CD4-positive, alpha-beta T cell (primary cell): ENCODE measurements at places on chromosomes 6 and 20.

GRCh38 chr20:31821427-31821826, 2.3 kb downstream of the MYLK2 start:
- DNase-seq: no peak

GRCh38 chr20:6828794-6829423, 61.4 kb downstream of the BMP2 start:
- no peak for DNase-seq

GRCh38 chr20:57090590-57091560, 175.6 kb downstream of the BMP7 start:
- DNase-seq: no peak

DNA sequence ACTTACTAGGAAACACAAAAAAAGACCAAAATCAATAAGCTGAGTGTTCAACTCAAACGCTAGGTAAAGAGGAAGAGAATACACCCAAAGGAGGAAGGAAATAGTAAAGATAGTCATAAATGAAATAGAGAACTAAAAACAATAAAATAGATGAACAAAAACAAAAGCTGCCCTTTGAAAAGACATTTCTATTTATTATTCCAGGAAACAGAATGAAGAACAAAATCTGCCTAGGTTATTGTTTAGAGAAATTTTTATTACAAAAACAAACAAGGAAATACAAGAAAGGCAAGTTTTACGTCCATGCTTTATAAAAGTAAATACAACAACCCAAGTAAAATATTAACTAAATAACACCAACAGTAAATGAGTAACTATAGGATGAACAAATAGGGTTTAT, 20.1 kb downstream of the HLA-DMB start:
- no peak for DNase-seq

DNA sequence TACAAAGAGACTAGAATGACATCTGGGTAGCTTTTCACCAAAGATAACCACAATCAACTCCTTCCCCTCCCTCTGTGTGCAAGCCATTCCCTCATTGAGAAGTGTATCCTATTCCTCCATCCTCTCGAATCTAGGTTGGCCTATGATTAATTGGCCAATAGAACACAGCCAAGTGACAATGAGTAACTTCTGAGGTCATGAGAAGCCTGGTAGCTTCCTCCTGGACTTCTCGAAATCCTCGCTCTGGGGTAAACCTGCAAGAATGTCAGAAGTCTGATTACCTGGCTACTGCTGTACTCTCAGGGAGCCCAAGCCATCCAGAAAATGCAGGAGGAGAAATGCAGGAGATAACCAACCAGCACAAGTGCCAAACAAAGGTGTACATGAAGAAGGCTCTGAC, 13.1 kb downstream of the ARHGAP18 start:
- DNase-seq: no peak

GRCh38 chr20:12902992-12903391, 105.8 kb upstream of the SPTLC3 start:
- DNase-seq: no peak

GRCh38 chr20:1185790-1186334, 1.1 kb upstream of the TMEM74B start:
- peak; percentile 67 for DNase-seq

GRCh38 chr6:117919275-117919674, 12.2 kb downstream of the SLC35F1 start:
- DNase-seq: no peak

GRCh38 chr6:146892613-146893401, 294.0 kb downstream of the ADGB start:
- DNase-seq: no peak

DNA sequence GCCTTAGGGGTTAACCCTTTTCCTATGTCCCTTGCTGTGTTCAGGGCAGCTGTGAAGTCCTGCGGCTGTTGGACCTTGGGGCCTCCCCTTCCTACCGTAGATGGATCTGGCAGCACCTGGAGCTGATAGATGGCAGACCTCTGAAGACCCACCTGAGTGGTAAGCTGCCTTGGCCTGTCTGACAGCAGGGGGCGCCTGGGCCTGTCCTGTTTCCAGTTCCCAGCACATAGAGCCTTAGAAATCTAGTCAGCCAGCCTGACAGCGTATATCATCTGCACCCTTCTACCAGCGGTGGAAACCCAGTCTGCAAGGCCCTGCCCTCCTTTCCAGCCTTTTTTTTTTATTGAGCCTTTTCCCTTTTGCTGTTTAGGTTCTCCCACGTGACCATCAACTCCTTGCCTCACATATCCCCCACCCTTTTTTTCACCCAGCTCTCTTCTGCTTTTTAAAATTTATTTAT, 26.6 kb downstream of the CNBD2 start:
- peak; percentile 89 for DNase-seq

DNA sequence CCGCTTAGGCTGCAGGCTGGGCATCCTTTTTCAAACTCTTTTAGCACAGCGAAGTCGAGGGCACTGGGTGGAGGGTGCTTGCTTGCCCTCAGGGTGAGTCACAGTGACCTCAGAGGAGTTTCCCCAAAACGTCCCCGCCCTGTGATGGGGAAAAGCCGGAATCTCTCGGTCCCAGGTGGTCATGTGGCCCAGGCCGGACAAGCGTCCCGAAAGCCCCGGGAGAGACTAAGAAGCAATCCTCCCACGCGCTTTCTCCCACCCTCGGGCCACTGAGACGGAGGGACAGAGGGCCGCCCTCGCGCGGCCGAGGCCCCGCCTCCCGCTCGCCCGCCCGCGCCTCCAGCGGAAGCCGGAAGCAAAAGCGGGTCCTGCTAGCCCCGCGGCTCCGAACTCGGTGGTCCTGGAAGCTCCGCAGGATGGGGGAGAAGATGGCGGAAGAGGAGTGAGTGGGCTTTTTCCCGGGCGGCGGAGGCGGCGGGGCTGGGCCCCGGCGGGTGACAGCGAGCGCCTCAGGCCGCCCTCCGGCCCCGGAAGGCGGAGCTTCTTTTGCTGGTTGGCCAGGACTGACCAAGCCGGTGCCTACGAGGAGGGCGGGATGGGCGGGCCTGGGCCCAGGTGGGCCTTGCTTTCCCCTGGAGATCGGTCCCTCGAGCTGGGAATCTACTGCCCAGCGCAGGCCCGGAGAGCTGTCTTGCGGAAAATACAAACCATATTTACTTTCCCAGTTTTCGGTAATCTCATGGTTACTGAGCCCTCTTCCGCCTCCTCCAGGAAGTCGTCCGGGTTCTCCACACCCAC, at the start of gene SLC9A8:
SLC9A8 (plus strand) TSS at position 322 of the 798 bp plus-strand sequence; CDS start at position 417, 95 bp downstream.
- DNase-seq: peak; percentile 67

DNA sequence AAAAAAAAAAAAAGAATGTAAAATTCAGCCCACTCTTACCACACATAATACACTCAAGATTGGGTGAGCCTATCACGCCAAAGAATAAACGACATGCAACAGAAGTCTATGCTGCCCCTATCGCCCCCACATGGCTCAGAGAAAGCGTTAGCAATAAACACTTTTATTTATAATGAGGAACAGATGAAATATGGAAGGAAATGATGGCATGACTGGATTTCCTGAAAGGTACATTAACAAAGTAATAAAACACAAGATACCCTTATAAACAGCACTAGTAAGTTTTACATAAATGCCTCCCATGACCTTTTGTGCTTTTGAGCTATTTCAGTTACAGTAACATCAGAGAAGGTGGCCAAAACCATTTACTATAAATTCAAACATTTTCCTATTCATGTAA, 71.4 kb upstream of the SCAF8 start:
- no peak for DNase-seq

DNA sequence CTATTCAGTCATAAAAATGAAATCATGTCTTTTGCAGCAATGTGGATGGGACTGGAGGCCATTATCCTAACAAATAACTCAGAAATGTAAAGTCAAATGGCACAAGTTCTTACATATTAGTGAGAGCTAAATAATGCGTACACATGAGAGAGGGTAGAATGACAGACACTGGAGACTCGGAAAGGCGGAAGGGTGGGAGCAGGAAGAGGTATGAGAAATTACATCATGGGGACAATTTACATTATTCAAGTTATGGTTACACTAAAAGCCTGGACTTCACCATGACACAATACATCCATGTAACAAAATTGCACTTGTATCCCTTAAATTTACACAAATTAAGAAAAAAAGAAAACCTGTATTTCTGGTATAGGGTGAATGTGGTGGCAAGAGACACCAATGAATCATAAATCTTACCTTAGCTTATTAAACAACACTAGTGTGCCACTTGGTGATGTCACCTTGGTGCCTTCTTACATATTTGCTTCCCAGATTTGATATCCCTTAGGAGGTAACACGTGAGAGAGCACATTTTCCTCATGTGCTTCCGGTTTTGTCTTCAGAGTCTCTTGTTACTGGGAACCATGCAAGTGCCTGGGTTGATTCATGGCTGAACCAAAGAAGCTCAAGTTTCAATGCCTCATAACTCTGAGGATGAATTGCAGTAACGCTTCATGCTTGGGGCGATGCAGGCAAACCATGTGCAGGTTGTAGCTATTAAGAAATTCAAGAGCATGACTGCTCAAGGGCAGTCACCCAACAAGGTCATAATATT, 84.6 kb downstream of the DCDC2 start:
- no peak for DNase-seq

GRCh38 chr6:70666706-70667105, 977 bp upstream of the SMAP1 start:
- DNase-seq: no peak

GRCh38 chr6:1626481-1626880, 16.8 kb downstream of the FOXC1 start:
- no peak for DNase-seq

DNA sequence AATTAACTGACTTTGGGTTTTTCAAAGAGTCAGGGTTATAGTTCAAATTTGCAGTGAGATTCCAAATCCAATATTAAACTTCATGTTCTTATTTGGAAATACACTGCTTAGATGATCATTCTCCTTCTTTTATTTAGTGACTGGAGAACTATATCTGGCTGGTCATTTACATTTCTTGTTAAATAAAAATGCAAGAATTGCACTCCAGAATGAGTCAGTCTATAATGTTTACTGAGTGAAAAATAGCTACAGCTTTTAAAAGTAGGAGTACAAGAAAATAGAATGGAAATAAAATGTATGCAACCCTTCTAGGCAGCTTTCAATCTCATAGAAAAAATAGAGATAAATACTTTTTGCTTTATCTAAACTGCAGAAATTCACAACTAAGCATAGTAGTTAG, 54.5 kb upstream of the CD2AP start:
- no peak for DNase-seq

DNA sequence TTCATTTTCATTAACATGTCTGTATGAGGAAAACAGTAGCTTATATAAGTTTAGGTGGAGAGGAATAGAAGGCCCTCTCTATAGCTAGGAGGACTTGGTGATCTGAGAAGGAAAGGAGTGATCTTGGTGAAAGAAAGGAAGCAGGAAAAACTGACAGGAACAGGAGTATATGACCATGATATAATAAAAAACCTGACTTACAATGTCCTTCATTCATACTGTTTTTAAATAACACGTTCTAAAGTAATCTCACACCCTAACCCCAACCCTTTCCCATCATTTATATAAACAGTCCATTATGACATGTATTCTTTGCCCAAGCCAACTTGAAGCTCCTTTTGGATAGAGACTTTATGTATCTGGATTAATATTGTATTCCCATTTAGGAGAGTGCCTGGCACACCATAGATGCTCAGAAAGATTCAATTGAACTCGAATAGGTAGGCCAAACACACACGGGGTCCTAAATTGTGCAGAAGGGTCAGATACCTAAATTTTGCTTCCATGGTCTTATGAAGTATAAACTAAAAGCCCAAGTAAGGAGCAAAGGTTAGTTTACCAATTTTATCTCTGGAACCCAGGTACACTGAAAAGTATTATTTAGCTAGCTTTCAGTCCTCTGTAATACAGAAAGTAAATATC, 75.9 kb downstream of the OR2B2 start:
- no peak for DNase-seq

- DNase-seq: no peak
Observed at GRCh38 chr6:165117121-165117520, 192.3 kb downstream of the C6orf118 start.

- no peak for DNase-seq
Observed at GRCh38 chr20:49568278-49569151, 578 bp upstream of the PTGIS start.

DNA sequence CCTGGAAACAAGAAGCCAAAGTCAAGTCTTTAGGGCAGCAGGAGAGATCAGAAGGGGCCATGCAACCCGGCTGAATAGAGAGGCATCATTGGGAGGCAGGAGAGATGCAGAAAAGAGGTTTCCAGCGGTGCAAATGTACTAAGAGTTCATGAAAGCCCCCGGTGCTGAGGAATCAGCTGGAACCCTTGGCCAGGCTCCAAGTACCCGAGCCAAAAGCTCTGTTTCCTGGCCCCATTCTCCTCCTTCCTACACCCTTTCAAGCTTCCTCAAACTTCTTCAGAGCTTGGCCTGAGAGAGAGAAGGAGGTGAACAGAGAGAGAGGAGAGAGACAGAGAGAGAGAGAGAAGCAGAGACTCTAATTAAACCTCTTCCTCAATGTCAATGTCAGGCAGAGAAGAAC, 433.5 kb downstream of the PRKN start:
- no peak for DNase-seq
